Daoy (cell line): ENCODE measurements at places on chromosomes 4 and X.

GRCh38 chr4:127632420-127633403 is at the start of gene INTU:
INTU (plus strand) TSS chr4:127632957; CDS start chr4:127633035, 78 bp downstream.
- peak; percentile 90 for DNase-seq

GRCh38 chrX:133185119-133185518 is 33.0 kb downstream of the TFDP3 start:
- no peak for DNase-seq

DNA sequence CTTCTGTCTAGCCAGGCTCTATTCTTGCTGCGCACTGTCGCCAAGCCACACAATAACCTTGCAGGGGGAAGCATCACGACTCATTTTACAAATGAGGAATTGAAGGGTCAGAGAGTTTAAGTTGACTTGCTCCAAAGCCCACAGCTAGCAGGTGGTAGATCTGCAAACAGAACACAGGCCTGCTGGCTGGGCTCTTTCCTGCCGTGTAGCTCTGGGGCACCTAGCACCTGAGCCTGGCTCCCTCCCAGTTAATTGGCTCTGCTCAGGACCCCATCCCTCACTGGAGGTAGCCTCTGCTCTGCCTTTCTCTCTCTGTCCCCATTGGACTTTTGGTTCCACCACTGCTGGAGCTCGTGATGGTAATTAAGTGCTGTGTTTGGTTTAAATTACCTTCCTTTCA is 98.5 kb downstream of the NSUN7 start:
- no peak for DNase-seq

GRCh38 chr4:152063621-152064240 is 302.9 kb upstream of the GATB start:
- no peak for DNase-seq

- DNase-seq, result peak; percentile 25
Measured at GRCh38 chr4:472881-473569, 25.9 kb downstream of the ZNF721 start.

DNA sequence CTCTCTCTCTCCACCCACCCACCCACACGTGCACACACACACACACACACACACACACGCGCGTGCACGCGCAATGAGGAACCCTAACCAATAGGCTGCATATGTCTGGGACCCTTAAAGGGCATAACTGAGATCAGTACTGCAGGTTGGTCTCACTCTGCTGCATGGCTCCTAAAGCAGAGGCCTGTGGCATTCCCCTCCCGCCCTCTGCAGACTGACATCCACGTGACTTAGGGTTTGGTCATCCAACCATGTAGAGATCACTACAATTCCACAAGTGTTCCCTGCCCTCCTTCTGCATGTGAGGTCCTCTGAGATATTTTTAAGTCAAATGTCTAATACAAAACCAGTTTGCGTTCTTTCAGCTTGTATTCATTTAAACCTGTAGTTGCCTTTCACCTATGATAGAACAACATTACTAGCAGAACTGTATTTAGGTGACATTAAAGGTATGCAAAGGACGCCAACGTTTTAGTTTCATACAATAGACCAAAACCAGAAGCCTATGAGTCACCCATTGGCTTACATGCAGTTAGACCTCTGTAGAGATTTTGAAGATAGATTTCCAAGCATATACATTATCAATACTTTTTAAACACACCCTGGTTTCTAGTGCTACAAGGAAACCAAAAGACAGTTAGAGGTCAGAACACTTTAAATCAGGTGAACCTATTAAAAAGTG is 10.1 kb downstream of the XAGE5 start:
- no peak for DNase-seq

- peak; percentile 53 for DNase-seq
Measured at GRCh38 chrX:115413246-115413878, 123.8 kb downstream of the LUZP4 start.

- DNase-seq, result no peak
Measured at GRCh38 chr4:101157415-101158133, 189.8 kb downstream of the PPP3CA start.

DNA sequence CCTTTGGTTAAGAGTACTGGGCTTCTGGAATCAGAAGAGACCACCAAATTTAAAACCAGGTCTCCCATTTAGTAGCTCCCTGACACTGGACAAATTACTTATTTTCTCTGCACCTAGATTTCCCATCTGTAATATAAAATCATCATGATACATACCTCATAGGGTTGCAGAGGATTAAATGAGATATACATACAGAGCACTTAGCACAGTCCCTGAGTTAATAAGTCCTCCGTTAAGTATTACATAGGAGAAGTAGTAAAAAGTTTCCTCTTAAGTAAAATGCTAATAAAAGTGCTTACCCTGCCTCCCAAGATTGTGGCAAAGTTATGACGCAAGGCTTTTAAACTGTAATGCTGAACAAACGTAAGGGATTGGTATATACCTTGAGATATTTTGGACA is 539 bp upstream of the CHIC1 start:
- DNase-seq, result no peak
